Activated CD4-positive, alpha-beta T cell treated with anti-CD3 and anti-CD28 coated beads, Interleukin-2, Interleukin-6, amounts not matched to agents 100 ng/mL and 50 ng/mL, durations not matched to agents 16 hours and 8 hours (primary cell): ENCODE measurements at places on chromosomes 6 and 20.
A peak's percentile ranks its signal among the peaks of the same experiment; 100 is the strongest.

DNA sequence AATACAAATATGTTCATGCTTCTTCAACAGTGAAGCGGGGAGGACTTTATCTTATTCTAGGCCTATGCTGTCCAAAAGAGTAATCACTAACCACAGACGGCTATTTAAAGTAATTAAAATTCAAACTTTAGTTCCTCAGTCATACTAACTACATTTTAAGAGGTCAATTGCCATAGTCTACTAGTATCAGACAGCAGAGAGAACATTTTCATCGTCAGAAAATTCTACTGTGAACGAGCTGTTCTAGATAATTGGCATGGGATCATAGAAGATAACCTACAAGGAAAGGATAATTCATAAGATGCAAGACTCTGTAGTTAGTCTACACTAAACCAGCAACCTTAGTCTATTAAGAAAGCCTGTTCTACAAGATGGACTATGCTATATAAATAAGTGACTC lies 44.4 kb downstream of the PRKN start:
- no peak for DNase-seq

DNA sequence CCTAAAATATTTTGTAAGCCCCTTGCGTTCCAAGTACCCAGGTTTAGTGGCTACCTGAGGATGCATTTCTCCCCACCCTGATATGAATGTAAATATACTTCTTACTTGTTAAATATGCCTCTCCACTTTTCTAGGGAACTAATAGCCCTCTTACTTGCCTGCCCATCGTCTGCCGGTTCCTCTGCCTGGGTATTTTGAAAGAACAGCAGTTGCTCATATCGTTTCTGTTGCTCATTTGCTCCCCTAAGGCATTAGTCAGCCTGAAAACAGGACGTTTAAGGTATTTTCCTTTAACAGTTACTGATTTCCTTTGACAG lies 141.3 kb upstream of the CARMIL1 start:
- DNase-seq, result no peak

DNA sequence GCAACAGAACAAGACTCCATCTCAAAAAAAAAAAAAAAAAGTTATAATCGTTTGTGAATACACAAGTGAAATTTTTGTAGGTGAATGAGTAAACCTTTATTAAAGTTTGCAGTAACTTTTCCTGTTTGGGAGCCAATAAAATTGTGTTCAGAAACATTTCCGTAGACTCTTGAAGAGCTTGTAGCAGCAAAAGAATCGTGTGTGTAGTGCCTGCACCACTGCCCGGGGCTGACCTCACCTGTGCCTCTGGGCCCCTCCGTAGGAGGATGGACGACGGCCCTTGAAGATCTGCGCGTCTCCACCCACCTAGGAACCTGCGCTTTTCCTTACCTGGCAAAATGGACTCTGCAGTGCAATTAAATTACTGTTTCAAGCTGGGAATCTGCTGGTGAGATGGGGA lies 366.0 kb downstream of the THBS2 start:
- DNase-seq, result no peak

DNA sequence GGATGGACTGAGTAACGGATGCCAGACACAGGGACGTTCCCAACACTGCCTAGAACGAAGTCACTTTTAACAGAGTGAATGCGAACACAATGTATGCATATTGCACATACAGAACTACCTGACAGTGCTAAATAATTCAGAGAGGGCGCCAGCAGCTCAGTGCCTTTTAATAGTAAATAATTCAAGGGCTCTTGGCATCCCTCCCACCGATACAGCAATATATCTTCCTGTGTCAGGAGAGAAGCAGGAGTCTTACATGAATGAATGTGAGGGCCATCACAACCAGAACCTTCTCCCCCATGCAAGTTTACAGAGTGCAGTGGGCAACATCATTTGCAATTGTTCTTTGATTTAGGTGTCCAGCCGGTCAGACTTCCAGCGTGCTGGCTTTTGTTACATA lies 88.4 kb upstream of the KCNG1 start:
- no peak for DNase-seq

GRCh38 chr20:33832103-33832804 lies 21.1 kb downstream of the CHMP4B start:
- DNase-seq, result no peak

DNA sequence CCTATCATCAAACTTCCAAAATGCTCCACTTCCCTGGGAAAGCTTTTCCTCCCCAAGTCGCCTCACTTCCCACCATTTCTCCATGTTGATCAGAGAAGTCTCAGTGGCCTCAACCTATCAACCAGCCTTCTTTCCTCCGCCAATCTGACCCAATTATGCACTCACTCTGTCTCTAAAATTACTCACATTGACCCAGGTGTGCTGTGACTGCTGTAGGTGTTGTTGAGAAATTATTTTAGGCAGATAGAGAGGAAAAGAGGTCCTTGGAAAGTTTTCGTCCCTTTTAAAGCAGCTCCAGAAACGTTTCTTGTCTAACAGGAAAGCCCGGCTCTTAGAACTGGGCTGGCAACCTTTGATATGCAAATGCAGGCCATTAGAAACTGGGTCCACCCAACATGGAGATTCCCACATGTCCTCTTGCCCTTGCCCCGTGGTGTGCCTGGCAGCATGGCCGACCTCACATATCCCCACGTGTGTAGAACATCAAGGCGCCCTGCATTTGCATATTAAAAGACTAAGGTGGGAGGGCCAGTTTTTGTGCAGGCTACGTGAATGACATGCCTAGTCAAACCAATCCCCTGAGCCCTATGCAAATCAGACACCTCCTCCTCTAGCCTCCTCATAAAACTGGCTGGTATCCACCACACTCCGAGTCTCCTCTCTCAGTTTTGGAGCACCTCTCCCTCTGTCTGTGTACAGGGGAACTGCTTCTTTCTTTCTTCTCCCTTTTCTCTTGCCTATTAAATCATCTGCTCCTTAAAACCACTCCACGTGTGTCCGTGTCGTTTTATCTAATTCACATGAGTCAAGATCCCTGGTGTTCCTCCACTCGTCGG lies 12.9 kb downstream of the IPCEF1 start:
- no peak for DNase-seq

DNA sequence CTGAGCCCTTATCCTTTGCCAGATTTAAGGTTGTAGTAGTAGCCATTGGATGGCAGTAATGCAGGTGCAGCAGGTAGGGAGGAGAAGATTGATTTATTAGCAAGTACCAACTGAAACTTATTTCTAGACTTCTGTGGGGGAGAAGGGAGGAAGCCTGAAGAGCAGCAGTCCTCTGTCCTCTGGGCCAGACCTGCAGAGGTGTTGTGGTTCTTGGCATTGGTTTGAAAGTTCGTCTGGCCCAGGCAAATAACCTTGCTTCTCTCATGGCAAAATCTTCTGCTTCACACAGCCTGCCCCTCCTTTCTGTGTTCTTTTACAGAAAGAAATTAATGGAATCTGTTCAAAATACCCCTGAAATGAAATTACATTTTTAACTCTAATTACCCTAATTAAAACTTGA lies 24.5 kb downstream of the RALY start:
- no peak for DNase-seq

GRCh38 chr6:108838101-108838717 lies 10.0 kb upstream of the ARMC2 start:
- DNase-seq, result no peak

DNA sequence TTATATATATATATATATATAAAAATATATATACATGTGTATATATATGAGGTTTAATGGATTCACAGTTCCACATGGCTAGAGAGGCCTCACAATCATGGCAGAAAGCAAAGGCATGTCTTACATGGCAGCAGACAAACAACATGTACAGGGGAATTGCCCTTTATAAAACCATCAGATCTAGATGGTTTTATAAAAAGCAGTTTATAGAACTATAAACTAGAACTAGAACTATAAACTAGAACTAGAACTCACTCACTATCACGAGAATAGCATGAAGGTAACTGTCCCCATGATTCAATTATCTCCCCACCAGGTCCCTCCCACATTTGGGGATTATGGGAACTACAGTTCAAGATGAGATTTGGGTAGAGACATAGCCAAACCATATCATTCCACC lies 56.8 kb downstream of the PDSS2 start:
- no peak for DNase-seq

- DNase-seq, result peak; percentile 84
These were observed 3.8 kb downstream of the DIDO1 start for GRCh38 chr20:62922451-62922921.

- DNase-seq, result no peak
These were observed 82.6 kb downstream of the PREP start for GRCh38 chr6:105320271-105320670.

DNA sequence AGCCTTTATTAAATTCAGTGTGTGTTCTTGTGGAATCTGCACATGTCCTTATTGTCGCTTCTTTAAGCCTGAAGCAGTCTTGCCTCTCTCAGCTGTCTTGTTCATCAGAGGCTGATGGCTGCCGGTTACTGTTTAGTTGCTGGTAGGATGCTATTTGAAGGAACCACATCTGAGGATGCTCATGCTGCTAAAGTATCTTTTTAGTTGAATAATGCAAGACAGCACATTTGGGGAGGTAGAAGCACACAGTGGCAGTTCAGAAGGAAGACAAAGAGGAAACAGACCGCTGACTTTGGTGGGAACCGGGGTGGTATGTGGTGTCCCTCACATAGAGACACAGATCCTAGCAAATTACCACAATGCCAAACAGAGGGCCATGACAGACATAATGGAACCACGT lies 144.2 kb upstream of the HDDC2 start:
- no peak for DNase-seq

DNA sequence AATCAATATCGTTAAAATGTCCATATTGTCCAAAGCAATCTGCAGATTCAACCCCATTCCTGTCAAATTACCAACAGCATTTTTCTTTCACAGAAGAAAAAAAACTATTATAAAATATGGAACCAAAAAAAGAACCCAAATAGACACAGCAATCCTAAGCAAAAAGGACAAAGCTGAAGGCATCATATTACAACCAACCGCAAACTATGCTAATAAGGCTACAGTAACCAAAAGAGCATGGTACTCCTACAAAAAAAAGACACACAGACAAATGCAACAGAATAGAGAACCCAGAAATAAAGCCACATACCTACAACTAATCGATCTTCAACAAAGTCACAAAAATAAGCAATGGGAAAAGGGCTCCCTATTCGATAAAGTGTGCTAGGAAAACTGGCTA lies 49.2 kb downstream of the RNGTT start:
- DNase-seq, result no peak

DNA sequence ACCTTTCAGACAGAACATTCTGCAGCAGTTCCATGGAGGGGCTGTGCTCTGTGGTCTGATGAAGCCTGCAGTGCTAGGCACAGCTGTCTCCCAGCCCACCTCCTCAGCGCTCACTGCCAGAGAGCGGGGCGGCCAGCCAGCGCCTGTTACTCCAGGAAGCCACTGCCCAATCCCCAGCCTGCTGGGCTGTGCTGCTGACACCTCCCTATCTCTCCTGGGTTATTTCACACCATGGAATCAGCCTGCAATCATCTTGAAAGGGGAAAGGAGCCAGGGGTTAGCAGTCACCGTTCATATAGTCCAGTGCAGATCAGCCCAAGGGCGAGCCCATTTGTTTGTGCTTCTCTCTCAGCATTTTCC lies 46.3 kb upstream of the NHSL1 start:
- no peak for DNase-seq

GRCh38 chr6:159311618-159312017 lies 142.4 kb downstream of the FNDC1 start:
- DNase-seq, result peak; percentile 4

GRCh38 chr6:11398451-11399326 lies 138.9 kb upstream of the TMEM170B start:
- DNase-seq, result no peak

- DNase-seq, result no peak
These were observed 2.0 kb downstream of the NKAIN4 start for GRCh38 chr20:63252284-63252711.

DNA sequence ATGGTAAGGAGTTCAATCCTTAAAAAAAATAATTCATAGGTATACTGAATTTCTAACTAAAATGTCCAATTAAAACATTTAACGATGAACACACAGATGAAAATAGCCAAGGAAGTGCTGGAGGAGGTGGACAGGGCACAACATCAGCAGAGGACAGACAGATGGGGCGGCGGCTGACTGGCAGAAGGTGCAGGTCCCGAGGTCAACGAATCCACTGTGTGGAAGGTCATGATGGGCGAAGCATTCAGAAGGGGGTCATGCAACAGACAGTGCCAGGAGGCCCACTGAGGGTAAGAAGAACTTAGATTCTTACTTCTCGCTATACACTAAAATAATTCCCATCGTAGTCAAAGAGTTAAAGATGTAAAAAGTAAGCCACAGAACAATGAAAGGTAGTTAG lies 34.2 kb upstream of the FRMD1 start:
- DNase-seq, result no peak

DNA sequence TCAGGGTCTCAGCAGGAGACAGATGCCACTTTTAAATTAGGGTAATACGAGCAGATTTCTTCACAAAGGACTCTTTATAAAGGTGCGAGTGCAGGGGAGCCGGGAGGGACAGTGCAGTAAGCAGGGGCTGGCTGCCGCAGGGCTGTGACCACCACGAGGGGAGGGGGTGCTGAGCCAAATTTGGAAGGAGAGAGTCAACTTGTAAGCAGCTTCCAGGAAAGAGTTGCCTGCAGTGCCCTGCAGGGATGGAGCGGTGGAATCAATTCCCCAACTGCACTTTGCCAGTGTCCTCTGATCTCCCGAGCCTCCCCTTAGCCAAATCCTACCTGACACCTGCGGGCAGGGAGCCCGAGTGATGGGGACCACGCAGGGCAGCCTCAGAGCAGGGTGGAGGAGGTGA lies 13.9 kb upstream of the CCDC167 start:
- DNase-seq, result no peak

GRCh38 chr20:33791959-33792597 lies 19.1 kb upstream of the CHMP4B start:
- DNase-seq, result peak; percentile 56

DNA sequence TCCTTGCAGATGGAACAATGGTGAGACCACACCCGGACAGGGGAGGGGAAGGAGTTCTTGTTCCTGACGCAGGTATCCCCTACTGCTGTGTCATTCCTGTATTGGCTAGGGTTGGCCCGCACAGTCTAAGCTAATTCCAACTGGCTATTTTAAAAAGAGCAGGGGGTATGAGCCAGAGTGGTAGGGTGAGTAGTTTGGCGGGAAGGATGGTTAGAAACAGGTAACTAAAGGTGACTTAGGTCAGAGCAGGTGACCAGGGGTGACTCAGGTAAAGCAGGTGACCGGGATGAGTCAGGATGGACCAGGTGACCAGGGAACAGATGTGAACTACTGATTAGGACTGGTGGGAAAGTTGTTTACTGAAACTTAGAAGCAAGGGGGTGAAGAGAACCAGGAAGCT lies 58.0 kb downstream of the ZNF292 start:
- DNase-seq, result no peak
